Epithelial cell of esophagus (primary cell): ENCODE measurements at places on chromosomes 4 and X.

- DNase-seq, result no peak
Measured at GRCh38 chr4:26819478-26820095, 41.1 kb upstream of the STIM2 start.

- DNase-seq, result no peak
Measured at GRCh38 chr4:67459164-67459563, 86.1 kb downstream of the CENPC start.

DNA sequence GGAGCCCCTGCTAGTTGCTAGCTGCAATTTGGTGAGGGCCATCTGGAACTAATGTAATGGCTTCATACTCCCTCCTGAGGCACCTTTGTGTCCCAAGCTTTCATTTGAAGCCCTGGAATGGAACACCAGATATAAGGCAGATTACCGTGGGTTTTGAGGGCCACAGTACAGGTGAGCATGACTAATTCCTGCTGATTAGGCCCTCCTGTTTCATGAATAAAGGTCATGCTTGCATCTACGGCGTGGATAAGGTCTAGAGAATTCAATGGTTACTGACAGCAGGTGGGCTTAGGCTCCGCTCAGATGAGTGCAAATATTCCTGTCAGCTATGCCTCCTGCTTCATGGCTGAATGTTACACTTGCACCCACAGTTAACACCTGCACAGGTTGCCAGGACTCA, 495.4 kb downstream of the NAP1L3 start:
- no peak for DNase-seq

- peak; percentile 29 for DNase-seq
Measured at GRCh38 chr4:25970226-25970675, 56.2 kb downstream of the SMIM20 start.

- peak; percentile 61 for DNase-seq
Measured at GRCh38 chr4:169272265-169272886, 1.6 kb upstream of the SH3RF1 start.

GRCh38 chr4:11182031-11182430, 246.7 kb downstream of the HS3ST1 start:
- DNase-seq, result peak; percentile 36

DNA sequence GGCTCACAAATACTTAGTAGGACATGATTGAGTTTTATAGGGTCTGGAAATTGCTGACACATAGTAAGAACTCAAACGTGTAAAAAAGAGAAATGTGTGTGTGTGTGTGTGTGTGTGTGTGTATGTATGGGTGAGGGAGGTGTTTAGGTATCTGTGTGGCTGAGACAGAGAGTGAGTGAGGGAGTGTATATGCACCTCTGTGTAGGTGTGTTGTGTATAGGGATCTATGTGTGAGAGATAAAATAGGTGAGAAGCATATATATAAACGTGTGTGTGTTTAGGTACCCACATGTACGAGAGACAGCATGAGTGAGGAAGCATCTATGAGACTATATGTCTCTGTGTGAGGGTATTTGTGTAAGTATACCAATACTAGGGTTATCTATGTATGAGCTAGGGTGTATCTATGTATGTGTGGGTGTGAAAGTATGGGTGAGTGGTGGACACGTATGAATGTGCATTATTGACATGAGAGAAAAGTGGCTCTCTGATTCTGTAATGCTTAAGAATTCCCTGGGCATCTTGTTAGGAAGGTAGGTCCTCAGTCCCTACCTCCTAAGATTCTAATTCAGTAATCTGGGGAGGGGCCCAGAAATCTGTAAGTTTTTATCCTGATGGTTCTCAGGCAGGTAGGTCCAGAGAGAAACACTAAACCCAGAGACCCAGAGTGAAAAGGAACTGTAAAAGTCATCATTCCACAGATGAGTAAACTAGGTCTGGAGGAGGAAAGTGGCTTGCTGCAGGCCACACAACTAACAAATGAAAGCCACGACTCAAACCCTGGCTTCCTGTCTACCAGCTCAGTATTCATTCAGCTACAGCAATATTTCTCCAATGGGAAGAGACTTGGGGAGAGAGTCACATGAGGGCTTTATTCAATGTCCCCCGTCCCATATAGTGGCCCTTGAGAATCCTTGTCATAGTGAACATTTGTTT, 237.0 kb downstream of the IDS start:
- DNase-seq, result no peak

GRCh38 chr4:151038452-151039157, 23.5 kb upstream of the LRBA start:
- no peak for DNase-seq

DNA sequence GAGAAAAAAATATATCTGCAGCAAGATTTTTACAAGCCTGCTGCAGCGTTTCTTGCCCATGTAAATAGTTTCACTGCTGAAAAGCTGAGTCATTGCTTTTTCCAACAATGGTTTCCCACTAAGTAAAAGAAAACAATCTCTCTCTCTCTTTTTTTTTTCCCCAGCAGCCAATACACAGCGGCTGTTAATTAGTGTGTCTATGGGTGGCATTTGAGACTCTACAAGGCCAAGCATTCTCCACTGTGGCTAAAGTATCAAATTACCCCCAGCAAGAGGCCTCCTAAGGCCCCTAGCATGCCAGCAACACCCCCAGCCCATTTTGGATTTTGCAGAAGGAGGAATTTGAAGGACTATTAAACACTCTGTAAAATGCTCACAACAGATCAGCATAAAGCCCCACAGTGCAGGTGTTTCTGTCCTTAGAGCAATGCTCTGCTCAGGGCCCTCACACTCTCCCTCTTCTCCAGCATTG, 837.4 kb downstream of the TRIML1 start:
- DNase-seq, result peak; percentile 47

DNA sequence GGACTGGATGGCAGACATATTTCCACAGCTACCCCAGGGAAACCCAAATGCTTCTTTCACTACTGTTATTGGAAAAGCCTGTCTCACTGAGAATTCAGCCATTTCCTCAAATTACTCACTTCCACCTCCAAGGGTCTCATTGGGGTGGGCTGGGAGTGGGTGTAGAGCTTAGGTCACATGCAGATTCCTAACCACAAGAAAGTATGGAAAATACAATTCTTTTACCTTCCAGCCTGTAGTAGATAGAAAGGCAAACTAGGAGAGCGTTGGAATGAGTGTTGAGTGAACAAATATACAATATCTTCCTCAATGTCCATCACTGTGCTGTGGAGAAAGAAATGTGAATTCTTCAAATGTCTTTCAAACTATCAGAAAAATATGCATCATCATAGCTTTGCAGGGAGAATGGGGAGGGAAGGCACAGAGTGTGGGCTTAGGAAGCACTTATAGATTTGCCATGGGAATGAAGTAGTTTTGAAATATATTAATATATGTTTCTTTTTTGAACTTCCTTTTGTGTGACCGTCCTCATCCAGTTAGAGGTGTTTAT, 245.3 kb upstream of the JADE1 start:
- no peak for DNase-seq

- peak; percentile 52 for DNase-seq
Measured at GRCh38 chr4:174210952-174211490, 72.4 kb downstream of the FBXO8 start.

DNA sequence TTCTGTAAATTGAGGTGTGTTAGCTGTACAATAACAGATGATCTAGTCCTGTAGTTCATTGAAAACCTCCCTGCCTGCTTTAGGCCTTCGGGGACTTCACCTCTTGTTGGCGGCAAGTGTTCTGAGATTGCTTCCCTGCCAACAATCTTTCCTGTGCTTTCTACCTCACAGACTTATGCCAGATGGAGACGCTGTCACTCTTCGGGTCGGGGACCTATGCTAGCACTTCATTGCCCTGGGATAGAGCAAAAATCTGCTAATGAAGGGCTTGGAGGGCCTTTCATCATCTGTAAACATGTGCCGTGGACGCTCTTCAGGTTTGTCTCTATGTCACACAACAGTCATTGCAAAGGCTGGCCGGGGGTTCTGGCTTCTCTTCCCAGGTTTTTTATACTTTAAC, 4.7 kb upstream of the PDLIM3 start:
- DNase-seq, result no peak

GRCh38 chrX:20251691-20252090, 15.0 kb downstream of the RPS6KA3 start:
- DNase-seq, result no peak

- peak; percentile 6 for DNase-seq
Measured at GRCh38 chrX:86604607-86605006, 456.4 kb downstream of the DACH2 start.

DNA sequence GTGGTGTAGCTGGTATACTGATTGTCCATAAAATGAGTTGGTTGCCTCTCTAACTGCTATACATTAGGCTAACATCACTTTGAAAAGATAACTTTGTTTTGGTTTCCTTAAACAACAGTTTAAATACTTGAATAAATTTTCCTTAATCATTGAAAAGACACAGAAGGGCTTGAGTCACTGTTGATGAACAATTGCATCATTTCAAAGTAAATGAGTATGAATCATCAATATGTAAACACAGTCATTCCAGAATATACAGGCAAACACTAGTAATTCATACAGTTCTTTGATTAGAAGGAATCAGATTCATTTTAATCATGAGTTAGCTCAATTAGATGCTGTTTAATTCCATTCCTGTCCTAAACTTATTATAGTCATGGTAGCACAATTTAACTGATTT, 160.6 kb downstream of the AFF2 start:
- DNase-seq, result peak; percentile 61

DNA sequence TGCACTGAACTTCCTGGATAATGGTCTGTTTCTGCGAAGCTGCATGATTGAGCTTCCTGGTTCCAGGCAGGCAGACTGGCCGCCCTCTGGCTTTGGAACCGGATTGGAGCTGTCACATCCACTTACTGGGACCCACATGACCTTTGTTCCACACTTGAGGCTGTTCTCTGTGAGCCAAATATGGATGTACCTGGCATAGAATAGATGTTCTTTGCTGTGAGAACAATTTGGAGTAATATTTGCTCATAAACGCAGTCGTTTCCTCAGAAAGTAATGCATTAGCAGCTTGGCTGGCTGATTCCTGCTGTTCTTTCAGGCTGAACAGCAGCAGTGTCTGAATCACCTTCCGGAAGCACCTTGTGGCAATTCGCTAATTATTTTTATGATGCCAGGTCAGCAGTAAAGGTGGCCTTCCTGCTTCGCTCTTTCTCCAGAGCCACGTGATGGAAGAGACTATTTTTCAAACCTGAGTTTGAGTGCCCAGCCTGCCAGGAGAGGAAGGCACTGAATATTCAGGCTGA, 78.1 kb upstream of the BOD1L1 start:
- peak; percentile 87 for DNase-seq

DNA sequence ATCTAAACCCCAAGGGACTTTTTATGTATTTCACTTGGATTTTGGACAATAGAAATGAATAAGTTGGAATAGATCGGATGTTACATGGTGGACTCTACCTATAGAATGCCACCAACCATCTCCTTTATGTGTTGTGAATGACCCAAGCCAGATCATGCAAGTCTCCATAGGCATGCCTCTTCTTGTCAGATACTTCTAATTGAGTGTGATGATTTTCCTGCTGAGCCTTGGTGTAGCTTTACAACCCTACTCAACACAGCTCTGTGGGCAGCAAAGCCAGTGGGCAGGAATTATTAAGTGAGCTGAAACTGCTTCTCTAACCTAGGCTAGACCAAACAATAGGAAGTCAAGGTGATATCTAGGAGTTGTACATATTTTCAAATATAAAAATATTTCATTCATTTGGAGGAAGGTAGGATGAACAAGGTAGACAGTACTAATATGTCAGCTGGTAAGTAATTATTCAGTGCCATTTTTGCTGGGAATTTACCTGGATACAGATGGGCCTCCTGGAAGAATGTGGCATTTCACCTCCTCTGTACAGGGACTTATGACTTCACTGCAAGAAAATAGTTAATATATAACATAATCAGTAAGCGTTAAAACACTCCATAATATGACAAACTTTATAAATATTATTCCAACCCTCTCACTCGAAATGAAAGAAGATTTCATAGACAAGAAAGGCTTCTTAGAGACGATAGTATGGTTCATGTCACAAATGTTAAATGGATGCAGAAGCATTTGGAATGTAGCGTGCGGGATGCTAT, 298.0 kb upstream of the FAT1 start:
- DNase-seq, result peak; percentile 56
